ENCODE measurements at places on chromosomes 13 and 19.

- DNase-seq = peak; percentile 60
Observed at GRCh38 chr19:19134687-19135158, 3.6 kb downstream of the TMEM161A start.

DNA sequence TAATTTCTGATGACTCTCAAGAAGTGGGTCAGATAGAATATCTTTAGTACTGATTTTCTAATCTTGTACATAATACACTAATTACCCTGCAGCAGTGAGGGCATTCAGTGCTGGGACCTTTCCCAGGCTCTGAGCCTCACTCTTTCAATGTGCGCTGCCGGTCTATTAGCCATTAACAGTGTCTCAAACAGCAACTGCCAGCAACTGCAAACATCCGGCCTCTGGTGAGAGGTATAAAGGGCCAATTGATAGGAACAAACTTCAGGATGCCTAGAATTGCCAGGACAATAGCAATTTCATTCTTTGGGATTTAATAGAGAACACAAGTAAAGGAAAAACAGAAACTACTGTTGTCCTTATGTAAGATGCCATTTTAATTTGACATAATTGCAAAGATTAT is 604.4 kb upstream of the SPRY2 start:
- no peak for DNase-seq

DNA sequence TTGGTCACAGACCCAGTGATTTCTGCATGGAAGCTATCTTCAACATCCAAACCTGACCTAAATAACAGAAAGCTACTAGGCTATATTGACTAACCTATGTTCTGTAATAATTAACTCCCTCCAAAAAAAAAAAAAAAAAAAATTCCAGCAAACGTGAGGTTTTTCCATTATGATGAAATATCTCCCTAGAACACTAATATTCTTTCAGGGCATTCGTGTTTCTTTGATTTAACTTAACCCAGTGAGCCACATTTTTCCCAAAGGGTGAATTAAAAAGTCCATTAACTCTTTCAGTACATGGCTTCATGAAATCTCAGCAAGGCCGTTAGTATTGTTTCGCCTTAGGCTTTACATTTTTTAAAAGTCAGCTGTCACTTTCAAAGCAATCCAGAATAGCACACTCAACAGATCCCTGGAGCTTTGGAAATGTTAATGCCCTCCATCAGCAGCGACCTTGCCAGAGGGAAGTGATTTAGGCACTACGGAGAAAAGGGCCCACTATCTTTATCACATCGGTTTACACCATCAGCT is 175.8 kb downstream of the DCT start:
- no peak for DNase-seq

DNA sequence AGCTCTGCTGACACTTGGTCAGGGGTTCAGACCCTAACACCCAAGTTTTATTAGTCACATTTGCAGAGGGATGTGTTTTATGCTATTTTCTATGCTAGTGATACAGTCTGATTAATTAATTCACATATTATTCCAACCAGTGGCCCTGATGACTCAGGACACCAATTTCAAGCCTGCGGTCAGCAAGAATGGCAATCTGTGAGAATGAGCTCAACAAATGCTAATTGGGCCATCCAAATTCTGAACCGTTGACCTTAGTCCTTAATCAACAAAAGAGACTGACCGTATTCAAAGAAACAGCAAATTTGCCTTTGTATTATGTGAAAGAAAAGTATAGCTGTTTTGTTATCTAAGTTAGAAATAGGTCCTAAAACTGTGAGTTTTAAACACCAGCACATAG is 9.6 kb upstream of the KL start:
- no peak for DNase-seq

DNA sequence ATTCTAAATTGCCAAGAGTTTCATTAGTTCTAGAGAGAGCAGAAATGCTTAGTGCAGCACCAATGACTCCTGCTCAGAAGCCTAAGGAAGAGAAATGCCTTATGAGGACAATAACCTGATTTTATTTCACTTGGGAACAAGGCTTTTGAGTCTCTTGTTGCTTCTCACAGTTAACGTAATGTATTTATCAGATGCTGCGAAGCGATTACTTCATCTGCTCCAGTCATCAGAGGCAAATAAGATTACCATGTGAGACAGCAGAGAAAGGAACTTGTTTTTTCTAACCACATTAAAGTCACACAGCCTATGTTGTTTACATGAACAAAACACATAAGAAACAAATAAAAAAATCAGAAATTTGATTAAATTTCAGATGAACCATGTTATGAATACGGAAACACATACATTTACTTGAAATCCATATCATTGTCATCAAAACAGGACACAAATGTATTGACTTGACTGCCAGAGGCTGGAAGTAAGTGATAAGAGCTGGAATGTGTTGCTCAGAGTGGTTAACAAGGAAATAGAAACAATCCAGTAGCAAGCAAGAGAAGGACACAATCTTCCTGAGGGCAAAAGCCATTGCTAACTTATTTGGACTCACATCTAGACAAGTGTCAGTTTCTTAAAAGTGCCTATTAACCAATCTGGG is 147.3 kb downstream of the LHFPL6 start:
- DNase-seq = no peak

GRCh38 chr13:96958286-96958891 is 35.9 kb downstream of the OXGR1 start:
- peak; percentile 9 for DNase-seq

- DNase-seq = peak; percentile 80
Observed at GRCh38 chr13:27379694-27380641, 44.5 kb upstream of the GTF3A start.

DNA sequence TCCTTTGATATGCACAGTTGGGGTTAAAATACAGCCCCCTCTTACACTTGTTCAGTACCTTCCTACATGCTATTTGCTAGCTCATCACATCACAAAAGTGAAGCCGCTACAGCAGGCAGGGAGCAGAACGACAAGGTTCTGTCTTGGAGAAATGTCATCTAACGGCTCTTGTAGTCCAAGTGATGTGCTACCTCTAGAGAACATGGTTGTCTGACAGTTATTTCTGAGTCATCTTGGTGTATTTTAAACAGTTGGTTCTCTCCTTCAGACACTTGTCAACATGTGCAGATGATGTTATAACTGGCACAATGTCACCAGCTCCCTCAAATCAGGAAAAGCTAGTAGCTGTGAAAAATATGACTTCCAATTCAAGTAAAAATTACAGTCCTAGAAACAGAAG is 865.0 kb downstream of the PCDH9 start:
- DNase-seq = no peak

DNA sequence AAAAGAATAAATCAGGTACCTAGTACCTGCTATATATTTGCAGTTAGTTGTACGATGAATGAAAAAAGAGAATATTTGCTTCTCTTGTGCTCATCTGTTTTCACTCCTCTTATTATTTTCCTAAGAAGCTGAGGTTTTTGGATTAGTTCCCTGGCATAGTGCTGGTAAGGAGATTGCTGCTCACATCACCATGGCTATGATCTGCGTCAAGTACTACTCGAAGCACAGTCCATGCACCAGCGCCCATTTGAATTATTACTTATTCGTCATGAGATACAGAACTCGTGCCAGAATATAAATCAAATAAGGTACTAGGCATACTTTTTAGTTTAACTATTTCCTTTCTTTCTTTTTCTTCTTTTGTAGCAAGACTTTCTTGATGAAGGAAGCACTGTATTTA is 7.1 kb downstream of the SERTM1 start:
- DNase-seq = no peak

DNA sequence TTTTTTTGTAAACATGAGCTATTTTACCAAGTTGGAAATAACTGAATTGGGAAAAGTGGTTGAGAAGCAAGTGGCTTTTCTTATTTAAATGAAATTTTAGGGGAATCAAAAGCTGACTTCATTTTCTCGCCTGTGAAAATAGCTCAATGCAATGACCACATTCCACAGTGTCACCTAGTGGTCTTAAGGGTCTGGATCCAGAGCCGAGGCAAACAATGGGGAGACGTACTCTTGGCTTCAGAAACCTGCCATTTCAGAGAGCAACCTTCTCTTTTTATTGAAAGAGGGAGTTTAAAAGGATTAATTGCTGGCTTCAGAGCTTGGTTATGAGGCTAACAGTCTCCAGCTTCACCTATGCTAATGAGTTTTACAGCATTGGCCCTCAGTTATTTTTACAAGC is 39.7 kb upstream of the RXFP2 start:
- DNase-seq = no peak

- DNase-seq = no peak
Observed at GRCh38 chr19:15328312-15328711, 4.0 kb downstream of the BRD4 start.

- peak; percentile 17 for DNase-seq
Observed at GRCh38 chr13:112893570-112894422, 75.2 kb upstream of the MCF2L start.

DNA sequence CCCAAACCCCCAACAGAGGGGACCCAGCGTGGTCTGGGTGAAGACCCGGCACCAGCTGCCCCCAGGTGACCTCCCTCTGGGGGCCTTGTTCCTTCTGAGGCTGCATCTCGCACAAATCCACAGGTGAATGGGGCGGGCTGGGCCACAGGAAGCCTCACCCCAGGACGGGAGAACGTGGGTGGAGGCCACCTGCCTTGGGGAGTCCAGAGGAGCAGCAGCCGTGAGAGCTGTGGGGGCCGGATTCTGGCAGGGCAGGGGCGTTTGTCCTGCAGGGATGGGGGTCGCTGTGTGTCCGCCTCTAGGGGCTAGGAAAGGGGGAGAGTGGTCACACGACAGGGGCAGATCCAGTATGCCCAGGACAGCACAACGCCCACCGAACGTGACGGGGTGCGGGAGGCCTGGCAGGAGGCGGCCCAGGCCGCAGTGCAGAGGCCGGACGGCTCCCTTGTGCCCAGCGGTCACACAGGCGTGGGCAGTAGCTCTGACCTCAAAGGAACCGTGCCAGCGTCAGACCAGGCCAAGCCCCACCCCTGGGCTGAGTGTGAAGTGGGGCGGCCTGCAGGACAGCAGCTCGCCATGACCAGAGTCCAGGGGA is 6.7 kb downstream of the POLR2E start:
- DNase-seq = no peak

DNA sequence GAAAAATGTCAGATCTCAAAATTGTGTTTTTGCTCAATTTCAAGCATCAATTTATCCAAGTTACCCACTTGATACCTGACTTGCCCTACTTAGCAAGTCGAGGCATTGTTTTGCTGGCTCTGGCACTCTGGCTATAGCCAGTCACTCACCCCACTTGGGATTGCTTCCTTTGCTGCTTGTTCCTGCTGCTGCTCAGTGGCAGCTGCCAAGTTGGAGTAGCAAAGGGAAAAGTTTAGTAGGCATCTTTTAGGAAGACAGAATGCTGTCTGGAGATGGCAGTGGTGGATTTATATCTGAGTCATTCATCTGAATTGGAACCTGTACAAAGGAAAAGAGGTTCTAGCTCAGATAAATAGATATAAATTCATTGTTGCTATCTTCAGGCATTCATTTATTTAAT is 41.2 kb downstream of the PCCA start:
- no peak for DNase-seq

DNA sequence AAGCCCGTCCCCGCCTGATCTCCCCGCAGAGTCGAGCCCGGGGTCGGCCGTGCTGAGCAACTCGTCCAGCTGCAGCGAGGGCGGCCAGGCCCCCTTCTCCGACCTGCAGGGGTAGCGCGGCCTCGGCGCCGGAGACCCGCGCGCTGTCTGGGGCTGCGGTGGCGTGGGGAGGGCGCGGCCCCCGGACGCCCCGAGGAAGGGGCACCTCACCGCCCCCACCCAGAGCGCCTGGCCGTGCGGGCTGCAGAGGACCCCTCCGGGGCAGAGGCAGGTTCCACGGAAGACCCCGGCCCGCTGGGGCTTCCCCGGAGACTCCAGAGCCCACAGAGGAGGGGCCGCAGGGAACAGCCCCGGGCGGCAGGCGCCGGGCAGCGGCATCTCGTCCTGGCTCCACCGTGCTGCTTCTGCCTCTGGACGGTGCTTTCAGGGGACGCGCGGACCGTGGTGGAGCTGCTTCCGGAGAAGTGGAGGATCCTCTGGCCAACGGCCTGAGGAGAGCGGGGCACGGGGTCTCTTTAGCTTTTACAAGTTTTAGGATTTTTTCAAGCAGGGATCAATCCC is 8.8 kb upstream of the F7 start:
- no peak for DNase-seq

GRCh38 chr13:110408286-110408685 is 101.2 kb downstream of the COL4A2 start:
- no peak for DNase-seq

- no peak for DNase-seq
Observed at GRCh38 chr19:3621689-3622088, 4.9 kb downstream of the CACTIN start.

GRCh38 chr13:63198071-63198470 is 1782.4 kb upstream of the PCDH20 start:
- no peak for DNase-seq

DNA sequence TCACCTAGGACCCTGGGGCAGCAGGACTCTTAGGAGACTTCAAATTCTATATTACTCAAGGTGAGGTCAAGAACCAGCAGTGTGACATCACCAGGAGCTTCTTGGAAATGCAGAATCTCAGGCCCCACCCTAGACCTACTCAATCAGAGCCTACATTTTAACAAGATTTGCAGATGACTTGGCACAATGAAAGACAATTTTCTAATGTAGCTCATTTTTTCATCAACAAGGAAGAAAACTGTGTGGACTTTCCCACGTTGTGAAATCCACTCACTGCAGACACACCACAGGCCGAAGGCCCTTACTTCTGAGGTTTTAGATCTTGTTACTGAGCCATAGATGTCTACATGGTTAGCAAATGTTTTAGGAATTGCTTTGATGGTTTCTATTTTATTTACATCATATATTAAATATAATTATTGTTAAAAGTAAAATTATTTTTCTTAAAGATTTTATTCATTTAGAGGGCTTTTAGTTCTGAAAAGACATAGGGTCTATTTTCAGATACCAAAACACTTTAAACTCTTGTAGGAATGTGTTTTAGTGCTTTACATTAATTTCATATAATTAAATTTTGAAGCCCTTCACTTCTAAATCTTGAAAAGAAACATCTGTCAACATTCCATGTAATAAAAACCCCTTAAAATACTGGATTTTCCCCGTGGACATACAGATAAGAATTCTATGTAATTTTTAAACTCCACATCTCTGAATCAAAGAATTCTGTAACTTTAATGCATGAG is 18.5 kb upstream of the STARD13 start:
- no peak for DNase-seq

- no peak for DNase-seq
Observed at GRCh38 chr19:15212711-15213110, 11.9 kb upstream of the NOTCH3 start.

GRCh38 chr13:28685892-28686291 is 27.0 kb downstream of the POMP start:
- no peak for DNase-seq

DNA sequence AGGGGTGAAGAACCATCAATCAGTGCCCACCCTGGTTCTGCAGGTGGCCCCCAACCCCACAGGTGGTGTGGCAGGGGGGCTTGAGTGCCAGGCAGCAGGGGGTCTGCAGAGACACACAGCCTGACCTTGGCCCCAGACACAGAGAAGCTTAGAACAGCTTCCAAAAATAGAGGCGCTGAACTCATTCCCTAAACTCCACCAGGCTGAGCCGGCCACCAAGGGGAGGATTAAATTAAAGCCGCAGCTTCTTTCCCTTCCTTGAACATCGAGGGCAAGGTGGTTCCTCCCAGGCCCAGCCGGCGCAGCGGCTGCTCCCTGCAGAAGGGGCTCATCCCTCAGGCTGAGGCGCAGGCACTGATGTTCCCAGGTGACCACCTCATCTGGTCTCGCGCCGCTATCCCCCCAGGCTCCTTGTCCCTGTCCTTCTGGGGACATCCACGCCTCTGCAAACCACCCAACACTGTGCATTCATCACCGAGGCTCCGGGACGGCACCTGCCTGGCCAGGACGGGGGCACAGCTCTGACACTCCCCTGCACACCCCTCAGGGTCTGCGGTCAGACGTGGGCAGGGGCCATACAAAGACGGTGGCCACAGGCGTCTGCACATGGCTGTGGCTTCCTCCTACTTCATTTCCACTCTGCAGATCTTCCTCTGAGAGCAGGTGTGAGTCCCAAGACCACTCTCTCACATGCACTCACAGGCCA is 30.9 kb downstream of the LAMP1 start:
- DNase-seq = peak; percentile 15
